Stimulated activated CD8-positive, alpha-beta memory T cell treated with anti-CD3 and anti-CD28 coated beads, Interleukin-4, amount 100 ng/mL, for 1 hour (primary cell): ENCODE measurements at places on chromosomes 4 and X.

GRCh38 chrX:66399273-66399672 lies 235.2 kb downstream of the HEPH start:
- no peak for DNase-seq

DNA sequence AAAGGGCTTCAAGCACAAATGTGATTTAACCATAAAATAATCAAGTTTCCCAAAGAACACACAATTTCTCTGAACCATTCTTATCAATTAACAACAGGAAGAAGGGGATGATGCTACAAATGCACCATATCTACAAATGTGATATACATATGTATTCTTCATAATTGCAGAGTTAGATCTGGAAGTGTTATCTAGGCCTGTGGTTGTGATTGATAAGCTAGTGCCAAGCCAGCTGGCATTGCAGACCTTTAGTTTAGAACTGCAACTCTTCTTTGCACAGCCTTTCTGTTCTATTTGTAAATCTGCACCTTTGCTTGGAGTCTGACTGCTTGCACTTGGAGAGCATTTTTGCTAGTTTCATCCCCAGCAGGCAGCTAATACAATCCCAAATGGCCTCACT lies 145.5 kb upstream of the NPY2R start:
- no peak for DNase-seq

- DNase-seq, result no peak
Measured at GRCh38 chrX:48468693-48469691, 1.1 kb downstream of the SLC38A5 start.

DNA sequence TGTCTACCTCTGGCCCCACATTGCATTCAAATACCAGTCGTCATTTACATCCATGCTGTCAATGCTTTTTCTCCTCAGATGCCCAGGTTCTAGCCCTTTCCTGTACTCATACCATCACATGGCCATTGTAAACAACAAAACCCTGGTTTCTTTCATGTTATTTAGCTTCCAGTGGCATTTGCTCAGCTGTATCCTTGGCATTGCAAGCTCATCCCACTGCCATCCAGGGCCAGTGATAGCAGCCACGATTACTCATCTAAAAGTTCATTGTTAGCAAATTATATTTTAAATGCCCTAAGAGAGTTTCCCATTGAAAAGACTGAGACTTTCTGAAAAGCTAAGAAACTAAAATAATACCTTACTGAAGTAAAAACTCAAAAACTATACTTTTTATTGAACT lies 34.0 kb downstream of the VEGFC start:
- no peak for DNase-seq

GRCh38 chrX:47628982-47629381 lies 748 bp downstream of the CFP start:
- no peak for DNase-seq

DNA sequence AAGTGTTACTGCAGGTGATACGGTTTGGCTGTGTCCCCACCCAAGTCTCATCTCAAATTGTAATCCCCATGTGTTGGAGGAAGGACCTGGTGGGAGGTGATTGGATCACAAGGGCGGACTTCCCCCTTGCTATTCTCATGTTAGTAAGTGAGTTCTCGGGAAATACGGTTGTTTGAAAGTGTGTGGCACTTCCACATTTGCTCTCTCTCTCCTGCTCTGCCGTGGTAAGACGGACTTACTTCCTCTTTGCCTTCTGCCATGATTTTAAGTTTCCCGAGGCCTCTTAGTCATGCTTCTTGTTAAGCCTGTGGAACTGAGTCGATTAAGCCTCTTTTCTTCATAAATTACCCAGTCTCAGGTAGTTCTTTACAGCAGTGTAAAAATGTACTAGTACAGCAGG lies 65.2 kb upstream of the SLC7A11 start:
- DNase-seq, result no peak

- no peak for DNase-seq
Measured at GRCh38 chr4:1683261-1683735, 815 bp downstream of the FAM53A start.

DNA sequence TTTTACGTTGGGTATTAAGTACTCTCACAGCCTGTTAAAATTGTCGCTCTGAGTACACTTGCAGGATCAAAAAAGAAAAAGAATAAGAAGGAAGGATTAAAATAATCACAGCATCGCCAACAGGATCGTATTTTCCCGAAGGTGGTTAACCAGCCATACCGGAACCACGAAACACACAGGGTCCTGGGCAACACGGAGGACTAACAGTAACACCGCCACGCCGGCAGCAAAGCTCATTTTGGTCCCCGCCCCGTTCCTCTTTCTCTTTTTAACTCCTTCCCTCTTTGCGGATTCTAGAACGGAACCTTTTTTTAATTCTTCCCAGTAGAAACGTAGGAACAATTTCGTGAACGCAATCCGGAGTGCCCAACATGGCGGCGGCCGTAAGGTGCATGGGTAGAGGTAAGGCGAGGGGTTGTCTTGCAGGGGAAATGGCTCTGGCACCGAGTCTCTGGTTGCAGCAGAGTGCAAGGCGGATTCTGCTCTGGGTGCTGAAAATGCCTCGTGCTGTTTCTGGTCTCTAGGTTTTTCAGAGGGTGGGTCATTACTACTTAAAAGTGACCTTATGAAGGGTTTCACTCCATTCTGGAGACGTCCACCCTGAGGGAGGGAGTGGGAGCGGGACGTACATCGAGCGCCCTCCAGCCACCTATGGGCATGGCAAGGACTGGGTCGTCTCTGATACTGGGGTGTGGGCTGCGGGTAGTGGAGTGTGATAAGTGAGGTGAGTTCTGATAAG lies at the start of gene MRPL1:
Gene MRPL1, plus strand, starts transcription at position 353 of the 739 bp plus-strand sequence. Its CDS starts 19 bp downstream, at position 372.
- DNase-seq, result peak; percentile 78

- no peak for DNase-seq
Measured at GRCh38 chrX:13652287-13652793, 601 bp upstream of the TCEANC start.

- DNase-seq, result no peak
Measured at GRCh38 chr4:41209187-41209586, 5.2 kb downstream of the APBB2 start.

DNA sequence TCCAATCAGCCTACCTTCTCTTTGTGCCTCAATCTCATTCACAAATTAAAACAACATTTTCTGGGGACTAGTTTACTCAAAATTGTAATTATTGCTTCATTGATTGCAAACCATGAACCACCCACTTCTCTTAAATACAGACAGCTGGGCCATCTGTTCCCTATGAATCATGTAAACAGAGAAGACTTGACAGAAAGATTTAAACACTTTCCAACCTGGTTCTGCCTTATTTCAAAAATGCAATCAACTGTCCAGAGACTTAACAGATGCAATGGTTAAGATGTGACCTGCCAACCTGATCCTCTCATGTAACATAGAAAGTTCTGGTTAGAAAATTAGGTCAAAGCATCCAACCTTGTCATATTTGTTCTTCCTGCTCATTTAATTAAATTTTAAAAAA lies 20.8 kb upstream of the SERTM2 start:
- no peak for DNase-seq

DNA sequence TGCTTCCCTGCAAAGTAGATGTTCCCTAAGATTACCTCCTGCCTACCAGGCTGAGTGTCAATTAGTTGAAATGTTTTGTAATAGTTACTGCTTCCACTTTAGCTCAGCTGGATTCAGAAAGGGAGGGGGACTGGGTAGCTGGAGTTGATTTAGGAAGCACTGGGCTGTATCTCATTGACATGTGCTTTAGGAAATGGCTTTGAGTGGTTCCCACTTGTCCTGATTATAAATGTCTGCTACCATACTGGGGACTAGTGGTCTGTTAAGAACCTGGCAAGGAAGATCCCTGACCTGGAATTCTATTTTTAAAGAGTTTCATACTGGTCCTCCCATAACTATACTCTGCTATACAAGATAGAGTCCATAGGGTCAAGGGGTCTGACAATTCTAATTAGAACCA lies 363.9 kb upstream of the PPP1R2C start:
- DNase-seq, result no peak

DNA sequence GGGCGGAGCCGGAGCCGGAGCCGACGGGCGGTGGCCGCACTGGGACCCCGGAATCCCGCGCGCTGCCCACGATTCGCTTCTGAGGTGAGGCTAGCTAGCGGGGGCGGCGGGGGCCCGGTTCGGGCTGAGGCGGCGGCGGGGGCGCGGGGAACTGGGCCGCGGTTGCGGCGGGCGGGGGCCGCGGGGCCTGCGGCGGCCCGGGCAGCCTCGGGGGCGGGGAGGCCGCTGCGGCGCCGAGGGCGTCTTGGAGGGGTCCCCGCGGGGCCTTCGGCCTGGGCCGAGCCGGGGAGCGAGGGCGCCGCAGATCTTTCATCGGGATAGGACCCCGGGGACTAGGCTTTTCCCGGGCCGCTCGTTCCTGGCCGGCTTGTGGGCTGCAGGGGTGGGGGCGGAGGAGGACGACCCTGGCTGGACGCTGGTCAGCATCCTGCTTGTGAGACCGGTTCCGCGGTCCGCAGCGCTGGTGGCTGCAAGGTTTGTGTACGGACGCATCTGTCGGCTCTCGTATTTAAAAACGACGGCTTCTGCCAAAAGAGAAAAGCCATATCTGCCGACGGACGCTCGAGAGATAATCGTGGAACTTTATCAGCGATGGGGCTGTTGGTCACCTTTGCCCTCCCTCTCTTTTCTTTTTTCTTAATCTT lies 419 bp downstream of the ADD1 start:
- no peak for DNase-seq

DNA sequence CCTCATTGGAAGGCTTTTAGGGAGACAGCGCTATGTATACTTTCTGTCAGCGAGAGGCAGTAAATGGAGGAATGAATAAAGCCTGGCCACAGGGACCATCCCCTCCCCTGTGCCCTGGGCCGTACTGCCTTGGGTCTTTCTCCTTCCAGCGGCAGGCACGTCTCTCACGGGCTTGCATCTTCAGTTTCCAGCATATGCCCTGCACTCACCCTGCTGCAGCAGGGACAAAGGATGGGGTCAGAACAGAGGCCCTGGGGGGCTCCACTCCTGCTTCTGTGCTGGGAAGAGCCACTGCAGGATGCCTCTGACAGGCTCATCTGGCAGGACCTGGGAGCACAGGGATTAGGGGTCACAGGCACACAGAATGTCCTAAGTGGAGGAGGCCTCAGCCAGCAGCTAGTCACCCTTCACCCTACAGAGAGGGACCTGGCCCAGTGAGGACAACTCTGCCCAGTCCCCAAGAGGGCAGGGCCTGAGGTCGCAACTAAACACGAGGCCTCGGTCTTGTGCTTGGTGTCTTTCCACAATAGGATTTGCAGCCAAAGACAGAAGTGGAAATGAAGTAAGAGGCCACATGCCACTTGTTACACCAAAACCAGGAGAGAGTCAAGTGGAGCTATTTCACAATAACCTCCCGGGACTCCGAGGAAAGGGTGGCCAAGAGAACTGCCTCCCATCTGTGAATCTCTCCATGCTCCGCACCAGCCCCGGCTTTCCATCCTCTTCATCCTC lies 150.8 kb downstream of the AFAP1 start:
- no peak for DNase-seq

DNA sequence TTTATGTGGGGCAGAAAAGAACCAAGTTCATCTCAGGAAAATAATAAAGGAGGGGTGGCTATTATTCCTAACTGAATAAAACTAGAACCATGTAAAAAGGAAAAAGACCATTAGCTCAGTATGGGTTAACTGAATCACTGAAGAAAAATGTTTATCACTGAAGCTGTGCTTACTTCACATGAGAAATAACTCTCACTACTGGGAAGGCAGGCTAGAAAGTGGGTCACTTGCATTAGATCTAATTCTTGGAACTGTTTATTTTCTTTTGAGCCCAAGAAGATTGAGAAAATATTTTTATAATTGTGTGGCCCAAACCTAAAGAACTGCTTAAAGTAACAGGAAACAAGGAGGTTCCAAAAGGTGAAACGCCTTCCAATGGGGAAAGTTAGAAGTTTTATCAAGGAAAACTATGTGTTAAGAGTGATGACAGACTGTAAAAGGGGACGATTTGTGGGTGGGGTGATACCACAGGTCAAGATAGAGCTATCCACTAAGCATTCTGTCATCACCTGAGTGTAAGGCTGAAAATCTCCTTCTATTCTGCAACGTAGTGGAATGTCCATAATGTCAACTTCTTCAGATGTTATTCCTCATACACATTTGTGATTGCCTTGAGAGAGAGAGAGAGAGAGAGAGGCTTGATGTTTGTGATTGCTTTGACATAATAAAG lies 1083.5 kb downstream of the PCDH7 start:
- no peak for DNase-seq

DNA sequence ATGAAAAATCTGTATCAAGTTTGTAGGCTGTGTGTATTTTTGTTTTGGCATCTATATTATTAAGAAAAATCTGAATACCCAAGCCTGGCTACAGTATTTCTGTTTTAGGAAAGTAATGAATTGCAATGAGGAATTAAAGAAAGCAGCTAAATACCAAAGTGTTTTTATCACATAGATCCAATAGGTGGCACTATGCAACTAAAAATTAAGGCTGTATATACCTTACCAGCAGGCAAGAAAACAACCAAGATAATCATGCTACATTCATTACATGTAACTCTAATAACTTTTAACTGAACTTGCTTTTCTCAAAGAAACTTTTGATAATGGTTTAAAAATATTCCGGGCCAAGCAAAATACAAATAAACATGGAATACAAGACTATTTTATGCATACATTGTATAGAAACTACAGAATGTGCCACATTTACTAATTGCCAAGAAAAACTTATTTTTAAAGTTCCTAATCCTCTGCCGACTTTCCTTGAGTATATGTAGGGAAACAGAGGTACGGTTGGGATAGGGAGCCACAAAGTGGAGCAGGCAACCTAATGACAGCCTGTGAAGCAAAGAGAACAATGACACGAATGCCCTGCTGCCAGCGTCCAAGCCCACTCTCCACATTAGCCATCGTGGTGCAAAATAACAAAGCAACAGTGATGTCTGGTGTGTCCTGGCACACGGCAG lies 63.7 kb downstream of the SEC24D start:
- DNase-seq, result no peak

- DNase-seq, result no peak
Measured at GRCh38 chrX:107878106-107878505, 52.4 kb downstream of the MID2 start.
